ENCODE measurements at places on chromosomes 12 and 14. TPM values are rescaled to one million over a fixed set of nuclear protein-coding genes. Genes with fewer than 3 reads are reported as not detected.

Gene RGS6
- 26.1 TPM for total RNA-seq

Gene STK38L
- total RNA-seq, result 55.1 TPM

Gene PLD4
- total RNA-seq, result 0.13 TPM

Gene TEX22
- 1.9 TPM for total RNA-seq

Gene TPPP2
- total RNA-seq, result 0.81 TPM

Gene FSCB
- total RNA-seq, result not detected

Gene VAMP1
- total RNA-seq, result 3.2 TPM

Gene RNASE4
- 9.4 TPM for total RNA-seq

Gene CFAP251
- 0.65 TPM for total RNA-seq

Gene NOXRED1
- total RNA-seq, result not detected

Gene DPF3
- 25.0 TPM for total RNA-seq

Gene GPD1
- 38.3 TPM for total RNA-seq

Gene INSM2
- not detected for total RNA-seq

DNA sequence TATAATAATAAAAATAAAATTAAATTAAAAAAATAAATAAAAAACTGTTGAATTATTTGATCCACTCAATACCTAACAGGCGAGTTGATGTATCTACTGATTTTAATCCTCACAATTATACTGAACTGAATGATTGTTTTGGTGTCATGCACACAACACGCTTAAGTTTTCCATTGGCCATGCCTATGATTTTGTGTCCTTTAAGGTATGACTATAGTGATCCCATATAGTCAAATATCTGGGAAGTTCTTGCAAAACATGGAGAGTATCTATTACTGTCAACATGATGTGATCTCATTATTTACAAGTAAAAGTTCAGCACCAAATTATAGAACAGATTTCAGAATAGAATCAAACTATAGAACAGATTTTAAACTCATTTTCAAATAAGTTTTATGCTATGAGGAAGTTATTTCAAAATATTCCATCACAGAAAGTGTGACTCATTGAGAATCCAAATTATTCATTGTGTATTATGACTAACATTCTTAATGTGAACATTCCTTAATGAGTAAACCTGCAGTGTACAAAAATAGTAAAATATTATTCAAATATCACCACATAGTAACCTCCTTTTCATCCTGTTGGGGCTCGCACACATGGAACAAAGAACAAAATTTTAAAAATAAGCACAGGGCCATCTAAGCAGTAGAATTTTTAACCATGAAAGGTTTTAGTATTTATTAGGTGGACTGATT, 190.4 kb downstream of the SLC25A21 start:
- no peak for DNase-seq

DNA sequence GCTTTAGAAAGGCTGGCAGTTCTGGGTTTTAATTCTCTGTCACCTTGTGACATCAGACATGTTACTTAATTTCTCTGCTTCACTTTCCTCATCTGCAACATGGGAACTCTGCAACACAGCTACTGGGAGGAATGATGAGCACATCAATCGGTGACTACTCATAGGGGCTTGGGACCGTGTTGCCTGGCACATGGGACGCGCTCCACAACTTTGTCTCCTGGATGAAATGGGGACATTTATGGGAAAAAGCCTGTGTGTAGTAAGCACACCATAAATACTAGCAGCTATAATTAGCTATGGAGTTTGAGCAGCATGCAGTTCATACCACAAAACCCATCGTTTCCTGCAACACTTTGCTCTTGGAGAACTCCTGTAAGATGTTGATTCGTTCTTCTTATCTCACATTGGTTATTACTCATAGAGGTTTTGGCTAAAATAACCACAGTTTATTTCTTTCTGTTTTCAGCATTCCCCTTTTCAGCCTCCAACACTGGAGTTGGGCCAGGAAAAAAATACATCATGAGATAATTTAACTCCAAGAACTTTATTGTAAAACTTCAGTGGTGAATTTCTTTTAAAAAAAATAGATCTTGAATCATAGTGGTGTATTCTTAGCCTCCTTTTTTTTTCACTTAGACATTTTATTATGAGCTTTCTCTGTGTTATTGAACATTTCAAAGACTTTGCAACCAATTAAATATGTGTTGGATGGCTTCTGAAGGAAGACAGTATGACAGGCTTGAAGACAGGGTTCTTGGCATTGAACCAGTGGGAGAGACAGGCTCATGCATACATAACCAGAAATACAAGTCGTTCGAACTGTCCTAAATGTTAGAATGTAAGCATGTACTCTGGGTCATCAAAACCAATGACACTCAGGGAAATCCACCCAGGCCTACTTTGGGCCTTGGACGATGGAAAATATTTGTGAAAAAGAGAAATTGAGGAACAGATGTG, 72.7 kb downstream of the RIN3 start:
- DNase-seq, result no peak

GRCh38 chr12:38175538-38175937, 141.0 kb upstream of the ALG10B start:
- DNase-seq, result no peak

- DNase-seq, result no peak
Observed at GRCh38 chr12:69545081-69545480, 40.2 kb upstream of the CCT2 start.

DNA sequence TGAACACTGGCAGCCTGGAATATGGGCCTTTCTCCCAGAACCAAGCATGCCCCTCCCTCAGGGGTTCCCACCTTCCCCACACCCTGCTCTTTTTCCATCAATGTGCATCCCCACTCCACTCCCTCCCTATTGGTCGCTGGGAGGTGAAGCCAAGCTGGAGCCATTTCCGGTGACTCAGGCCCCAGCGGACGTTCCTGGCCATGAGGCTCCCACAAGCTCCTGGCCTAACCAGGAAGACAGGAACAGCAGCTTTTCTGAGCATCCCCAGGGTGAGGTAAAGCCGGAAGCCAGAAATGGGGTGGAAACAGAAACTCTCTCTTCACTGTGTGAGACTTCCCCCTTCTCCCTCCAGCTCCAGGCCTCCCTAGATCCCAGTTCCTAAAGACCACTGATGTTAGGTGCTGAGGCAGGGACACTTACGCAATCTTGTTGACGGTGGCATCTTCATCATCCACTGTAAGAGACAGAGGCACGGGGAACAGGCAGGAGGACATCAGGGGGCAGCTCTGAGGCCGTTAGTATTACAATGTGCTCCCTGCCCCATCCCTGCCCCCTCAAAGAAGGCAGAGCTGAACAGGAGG, 5.1 kb downstream of the LMBR1L start:
- peak; percentile 59 for DNase-seq

DNA sequence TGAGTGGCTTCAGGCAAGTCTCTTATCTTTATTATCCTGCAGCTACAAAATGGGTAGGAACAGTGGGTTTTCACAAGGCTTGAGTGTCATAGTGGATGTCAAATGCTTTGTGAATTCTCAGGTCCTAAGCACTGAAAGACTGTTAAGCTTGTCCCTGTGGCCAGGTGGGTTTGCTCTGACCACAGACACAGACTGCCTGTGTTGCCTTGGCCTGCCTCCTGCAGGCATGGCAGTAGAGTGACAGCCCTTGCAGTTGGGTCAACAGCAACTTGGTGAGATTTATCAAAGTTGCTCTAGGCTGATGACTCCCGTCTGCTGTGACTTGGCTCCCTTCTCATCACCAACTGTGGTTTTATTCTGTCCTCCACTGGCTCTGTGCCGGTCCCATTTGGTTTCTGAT, 520.0 kb upstream of the CCDC196 start:
- no peak for DNase-seq

- DNase-seq, result no peak
Observed at GRCh38 chr14:75871181-75871880, 110.5 kb downstream of the TGFB3 start.

DNA sequence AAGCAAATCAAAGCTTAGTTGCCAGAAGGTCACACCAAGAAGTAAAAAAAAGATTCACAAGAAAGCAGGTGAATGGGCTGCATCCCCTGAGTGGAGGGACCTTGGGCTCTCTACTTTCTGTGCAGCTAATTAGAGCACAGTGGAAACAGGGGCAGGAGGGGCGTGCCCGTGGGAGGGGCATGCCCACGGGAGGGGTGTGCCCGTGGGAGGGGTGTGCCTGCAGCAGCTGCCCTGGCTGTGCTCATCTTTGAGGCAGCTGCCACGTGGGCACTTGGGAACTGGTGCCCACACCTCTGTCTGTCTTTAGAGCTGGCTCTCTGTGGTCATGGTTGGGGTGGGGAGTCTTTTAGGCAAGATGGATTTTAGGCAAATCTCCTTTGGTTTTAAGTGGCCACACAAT, 60.0 kb downstream of the EML1 start:
- DNase-seq, result peak; percentile 55

DNA sequence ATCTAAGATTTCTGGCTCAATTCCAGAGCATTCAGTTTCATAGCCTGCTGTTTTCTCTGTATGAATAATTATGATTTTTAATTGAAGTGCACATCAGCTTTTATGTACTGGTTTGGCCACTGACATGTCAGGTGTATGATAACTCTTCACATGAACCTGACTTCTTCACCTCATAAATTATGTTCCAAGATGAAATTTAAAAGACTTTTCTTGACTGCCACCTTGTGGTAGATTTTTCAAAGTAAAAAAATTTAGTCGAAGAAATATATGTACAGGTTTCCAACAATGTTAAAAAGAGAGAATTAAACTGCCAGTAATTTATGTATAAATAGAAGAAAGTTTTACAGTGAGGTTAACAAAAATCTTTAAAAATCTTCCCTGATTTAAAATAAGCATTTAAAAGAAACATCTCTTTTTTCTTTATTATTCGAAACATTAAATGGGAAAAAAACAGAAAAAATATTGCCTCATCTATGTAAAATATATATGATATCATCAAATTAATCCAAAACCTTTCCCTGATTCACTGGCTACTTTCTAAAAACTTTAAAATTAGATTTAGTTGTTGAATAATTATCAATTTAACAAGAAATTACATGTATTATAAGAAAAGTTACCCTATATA, 124.9 kb upstream of the ATXN7L3B start:
- no peak for DNase-seq

DNA sequence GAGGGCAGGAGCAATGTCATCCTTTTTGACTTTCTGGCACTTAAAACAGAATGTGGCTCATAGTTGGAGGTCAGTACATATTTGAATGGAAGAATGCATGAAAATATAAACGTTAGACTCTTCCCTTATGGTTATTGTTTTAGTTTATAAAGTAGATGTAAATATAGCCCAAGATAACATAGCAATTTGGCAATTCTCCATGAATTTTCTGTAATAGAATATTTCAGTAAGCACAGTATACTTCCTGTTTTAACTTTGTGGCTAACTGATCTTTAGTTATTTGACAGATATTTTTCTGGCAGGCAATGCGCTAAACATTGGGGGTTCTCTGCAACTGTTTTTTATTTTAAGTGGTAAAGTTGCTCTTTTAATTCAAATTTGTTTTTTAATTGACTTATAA, 763.0 kb downstream of the NRXN3 start:
- DNase-seq, result no peak

DNA sequence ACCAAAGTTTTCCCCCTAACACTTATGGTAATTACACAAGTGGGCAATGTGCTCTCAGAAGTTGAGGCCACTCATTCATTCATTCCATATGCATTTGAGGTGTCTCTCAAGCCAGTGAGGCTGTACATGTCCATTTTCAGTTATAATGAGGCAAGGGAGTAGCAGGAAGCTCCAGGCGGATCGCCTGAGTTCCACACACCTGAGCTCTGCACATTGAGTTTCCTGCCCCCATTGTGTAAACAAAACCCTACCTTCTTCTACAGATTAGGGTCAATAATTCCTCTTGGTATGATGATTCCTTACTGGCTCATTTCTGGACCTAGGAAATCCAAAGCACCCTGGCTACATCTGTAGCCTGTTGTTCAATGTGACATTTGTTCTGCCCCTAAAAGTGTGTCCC, 555.3 kb downstream of the MED13L start:
- DNase-seq, result no peak

DNA sequence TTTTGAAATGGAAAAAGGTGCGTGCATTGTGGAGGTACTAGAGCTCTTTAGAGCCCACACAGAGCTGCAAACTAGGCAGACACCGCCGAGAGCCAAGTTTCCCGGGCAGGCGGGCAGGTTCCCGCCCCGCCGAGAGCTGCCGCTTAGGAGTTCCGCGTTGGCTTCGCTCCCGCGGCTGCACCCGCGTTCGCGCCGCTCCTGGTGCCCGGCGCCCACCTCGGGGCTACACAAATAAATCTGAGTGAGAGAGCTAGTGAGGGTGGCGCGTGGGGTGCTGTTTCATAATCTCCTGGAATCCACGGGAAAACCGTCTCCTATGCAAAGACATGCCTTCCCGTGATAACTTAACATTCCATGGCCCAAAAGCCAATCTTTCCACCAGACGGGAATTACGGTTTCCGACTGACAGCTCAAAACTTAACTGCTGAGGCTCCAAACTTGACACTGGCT, 645 bp downstream of the KITLG start:
- DNase-seq, result peak; percentile 65

GRCh38 chr12:51428256-51428655, 3.6 kb downstream of the SLC4A8 start:
- DNase-seq, result no peak

- DNase-seq, result no peak
Observed at GRCh38 chr12:43285159-43285598, 266.8 kb downstream of the ADAMTS20 start.

GRCh38 chr14:95363468-95363954, 43.8 kb upstream of the CLMN start:
- DNase-seq, result no peak

- no peak for DNase-seq
Observed at GRCh38 chr14:78170203-78170602, at the start of gene NRXN3. NRXN3 (plus strand) TSS chr14:78170373; CDS start chr14:78243094, 72,721 bp downstream.

GRCh38 chr12:115203701-115204100, 519.7 kb upstream of the TBX3 start:
- DNase-seq, result no peak

DNA sequence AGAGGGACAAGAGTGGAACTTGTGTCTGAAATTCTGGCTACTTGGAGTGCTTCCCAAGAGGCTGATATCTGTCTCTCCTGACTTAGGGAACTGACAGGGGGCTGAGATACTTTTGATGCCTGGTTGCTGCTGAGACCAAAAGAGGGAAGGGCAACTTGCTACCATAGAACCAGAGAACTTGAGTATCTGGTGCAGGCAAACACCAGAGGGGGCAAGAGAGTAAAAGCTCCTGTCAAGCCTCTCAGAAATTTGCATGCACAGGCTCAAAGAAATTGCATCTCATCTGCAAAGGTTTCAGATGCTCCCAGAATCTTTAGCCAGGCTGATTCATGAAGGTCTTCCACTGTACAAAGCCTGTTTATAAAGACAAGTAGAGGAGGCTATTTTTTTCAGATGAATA, 391.3 kb upstream of the FOXG1 start:
- DNase-seq, result no peak

GRCh38 chr12:119685375-119685774, 17.4 kb downstream of the PRKAB1 start:
- DNase-seq, result no peak

Data from Right ventricle myocardium superior (tissue), 1 donor.